Sigmoid colon (tissue), 7 donors: ENCODE measurements at places on chromosomes 2 and 18. TPM values are rescaled to one million over a fixed set of nuclear protein-coding genes. Genes with fewer than 3 reads are reported as not detected.

- no peak for DNase-seq
Observed at GRCh38 chr2:159922563-159922962, 124.6 kb upstream of the CD302 start.

CD8A gene
- 15.5 TPM for polyA plus RNA-seq

OTOF gene
- 0.32 TPM for polyA plus RNA-seq

HRH4 gene
- 0.01 TPM for polyA plus RNA-seq

DNA sequence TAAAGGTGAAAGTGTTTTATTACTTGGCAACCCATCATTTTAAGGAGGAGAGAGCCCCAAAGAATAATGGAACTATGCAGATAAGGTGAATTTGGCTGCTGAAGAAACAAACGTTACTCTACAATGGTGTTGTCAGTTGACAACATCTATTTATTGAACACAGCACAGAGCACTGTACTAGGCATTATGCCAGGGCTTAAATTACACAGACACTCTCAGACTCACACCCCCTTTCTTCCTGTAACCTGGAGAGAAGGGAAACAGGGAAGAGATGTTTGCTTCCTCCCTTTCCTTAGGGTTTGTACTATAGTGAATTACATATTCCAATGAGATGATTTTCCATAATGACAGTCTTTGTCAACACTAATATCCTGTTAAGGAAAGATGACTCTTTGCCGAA is 94.0 kb upstream of the ATP5MC3 start:
- no peak for DNase-seq

DNA sequence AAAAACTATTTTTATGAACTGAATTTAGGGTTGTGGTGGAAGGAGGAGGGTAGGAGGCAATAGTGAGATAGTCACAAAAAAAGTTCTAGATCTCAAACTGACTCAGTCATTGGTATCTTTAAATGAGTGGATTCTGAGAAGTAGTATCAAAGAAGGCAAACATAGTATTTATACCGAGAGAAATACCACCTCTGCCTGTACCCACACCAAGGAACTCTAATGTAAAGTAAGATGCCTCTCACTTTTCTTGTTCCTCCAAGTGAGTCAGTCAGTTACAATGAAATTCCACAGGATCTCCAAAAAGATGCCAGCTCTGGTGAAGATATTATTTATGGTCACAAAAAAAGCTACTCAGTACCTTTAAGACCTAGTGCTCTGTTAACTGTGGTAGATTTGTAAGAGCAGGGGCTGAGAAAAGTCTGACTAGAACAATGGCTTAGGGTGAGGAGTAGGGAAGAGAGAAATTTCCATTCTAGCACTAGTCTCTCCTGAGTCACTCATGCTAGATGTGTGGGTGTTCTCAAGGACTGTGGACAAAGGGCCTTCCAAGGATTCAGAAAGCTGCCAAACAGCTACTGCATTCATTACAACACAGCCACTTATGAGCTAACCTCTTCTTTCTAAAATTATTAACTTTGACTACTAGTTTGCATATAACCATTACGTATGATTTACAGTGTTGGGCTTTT is 36.3 kb downstream of the YWHAQ start:
- DNase-seq, result peak; percentile 75

ITGAV gene
- 15.4 TPM for polyA plus RNA-seq

DNA sequence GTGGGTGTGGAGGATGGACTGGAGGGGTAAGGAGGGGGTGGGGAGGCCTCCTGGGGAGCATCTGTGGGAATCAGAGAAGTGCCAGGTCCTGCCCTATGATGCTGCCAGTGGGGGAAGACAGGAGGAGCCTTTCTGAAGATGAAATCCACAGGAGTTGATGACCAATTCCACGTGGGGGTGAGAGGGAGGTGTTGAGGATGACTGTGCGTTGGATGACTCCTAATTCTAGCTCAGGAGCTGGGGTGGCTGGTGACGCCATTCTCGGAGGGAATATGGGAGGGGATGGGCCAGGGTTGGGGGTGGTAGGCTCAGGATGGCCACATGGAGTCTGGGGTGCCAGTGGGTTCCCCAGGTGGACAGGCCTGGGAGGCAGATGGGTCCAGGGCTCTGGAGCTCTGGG is 32.3 kb downstream of the EMX1 start:
- DNase-seq, result no peak

SERPINB11 gene
- polyA plus RNA-seq, result not detected

DNA sequence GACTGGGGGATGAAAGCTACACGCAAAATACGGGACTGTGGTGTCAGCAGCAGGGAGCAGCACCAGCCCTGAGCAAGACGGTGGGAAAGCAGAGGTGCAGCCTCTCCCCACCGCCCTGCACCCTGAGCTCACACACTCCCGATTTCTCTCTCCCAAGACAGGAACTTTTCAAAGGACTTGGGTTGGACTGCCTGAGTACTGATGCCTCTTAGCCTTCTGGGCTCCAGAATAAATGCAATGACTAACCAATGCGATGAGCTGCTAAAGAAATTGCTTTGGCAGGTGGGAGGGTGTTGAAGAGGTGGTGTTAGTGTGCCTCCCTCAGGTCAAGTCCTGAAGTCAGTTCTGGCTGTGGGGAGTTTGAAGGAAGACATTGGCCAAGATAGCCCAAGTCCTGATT is 9.6 kb downstream of the TRIM54 start:
- DNase-seq, result no peak

DNA sequence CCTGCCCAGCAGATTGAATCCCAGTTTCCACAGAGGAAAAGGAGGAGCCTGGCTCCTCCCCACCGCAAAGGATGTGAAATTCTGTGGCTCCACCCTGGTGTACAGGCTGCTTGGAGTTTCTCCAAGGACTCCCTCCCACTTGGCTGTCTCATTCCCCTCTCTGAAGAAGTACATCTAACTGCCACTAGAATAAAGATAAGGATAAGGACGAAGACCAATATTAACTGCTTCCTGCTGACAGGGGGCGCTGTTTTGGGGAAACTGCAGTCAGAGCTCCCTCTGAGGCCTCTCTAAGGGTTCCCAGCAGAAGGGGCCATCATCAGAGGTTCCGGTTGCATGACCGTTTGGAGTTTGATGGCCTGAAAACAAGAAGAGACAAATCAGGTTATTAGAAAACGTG is 790.9 kb downstream of the CPS1 start:
- no peak for DNase-seq

TMEM247 gene
- polyA plus RNA-seq, result not detected

DNA sequence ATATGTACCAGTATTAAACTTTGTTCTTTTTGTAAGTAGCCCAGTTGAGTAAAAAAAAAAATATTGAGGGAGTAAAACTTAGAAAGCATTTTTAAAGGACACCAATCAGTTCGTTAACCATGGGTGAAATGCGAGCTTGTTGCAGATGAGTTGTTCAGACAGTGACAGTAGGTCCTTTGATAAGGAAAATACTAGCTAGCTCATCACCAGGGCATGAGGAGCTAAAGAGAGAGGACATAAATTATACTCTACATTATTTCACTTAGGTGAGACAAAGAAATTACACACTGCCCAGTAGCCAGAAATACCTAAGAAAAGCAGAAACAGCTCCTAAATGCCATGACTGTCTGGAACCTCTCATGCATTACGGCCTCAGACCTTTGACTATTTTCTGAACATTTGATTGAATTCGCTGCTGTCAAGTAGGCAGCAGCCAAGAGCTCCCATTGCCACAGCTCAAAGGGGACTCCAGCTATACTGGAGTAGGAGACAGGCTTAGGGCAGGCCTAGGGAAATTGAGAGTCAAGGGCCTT is 2.6 kb upstream of the HNRNPLL start:
- no peak for DNase-seq

DNA sequence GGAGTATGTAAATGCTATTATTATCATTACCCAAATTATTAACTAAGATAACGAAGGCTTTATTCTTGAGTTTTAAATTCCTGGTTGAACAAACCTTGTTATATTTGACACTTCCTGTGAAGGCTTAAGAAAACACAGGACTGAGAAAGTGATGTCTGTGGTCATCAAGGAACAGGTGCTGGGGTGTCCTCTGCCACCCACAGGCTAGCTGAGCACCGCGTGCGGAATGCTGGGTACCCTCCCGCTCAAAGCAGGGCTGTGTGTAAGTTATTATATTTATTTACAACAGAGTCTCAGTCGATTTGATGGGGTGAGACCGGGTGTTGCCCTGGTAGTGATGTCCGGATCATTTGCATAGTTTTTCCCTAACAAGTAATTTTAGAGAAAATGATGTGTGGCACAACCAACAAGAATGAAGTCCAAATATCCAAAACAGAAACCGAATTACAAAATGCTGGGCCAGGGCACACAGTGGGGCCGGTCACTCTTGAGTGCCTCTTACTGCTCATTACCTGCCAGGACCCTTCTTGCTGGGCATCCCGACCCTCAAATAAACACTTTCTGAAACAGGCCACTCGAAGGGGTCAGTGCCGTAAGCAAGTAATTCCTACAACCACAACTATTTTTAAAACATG is 49.2 kb downstream of the TMEM18 start:
- no peak for DNase-seq

GRCh38 chr18:27582760-27583412 is 397.8 kb upstream of the CHST9 start:
- no peak for DNase-seq

- no peak for DNase-seq
Observed at GRCh38 chr2:75609334-75609689, 37.3 kb upstream of the MRPL19 start.

- no peak for DNase-seq
Observed at GRCh38 chr2:57962861-57963260, 83.7 kb upstream of the VRK2 start.

ALLC gene
- not detected for polyA plus RNA-seq

GRCh38 chr18:7414459-7414858 is 152.7 kb upstream of the PTPRM start:
- peak; percentile 76 for DNase-seq

DNA sequence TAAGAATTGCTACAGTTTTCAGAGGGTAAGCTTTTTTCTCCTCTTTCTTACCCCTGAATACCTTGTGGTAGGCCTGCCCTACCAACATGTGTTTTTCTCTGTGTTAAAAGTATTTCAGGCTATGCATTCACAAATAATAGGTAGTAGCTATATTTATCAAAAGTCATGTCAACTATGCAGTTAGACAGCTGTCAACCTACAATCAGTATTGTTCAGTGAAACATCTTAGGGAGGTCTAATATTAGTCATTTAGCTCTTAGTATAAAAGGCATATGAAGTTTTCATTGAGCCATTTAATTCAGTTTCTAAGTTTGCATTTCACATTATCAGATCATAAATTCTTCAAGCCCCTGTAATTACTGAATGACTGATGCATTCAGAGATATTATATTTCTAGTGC is 36.7 kb downstream of the XIRP2 start:
- DNase-seq, result no peak

CYP27A1 gene
- polyA plus RNA-seq, result 17.4 TPM

- DNase-seq, result no peak
Observed at GRCh38 chr2:122873951-122874350, 1118.5 kb downstream of the TSN start.

GRB14 gene
- polyA plus RNA-seq, result 0.46 TPM

GRCh38 chr2:105407946-105408743 is 9.3 kb upstream of the FHL2 start:
- DNase-seq, result no peak

GRCh38 chr2:148455791-148456190 is 188.8 kb upstream of the EPC2 start:
- no peak for DNase-seq

LRPPRC gene
- 22.2 TPM for polyA plus RNA-seq

- DNase-seq, result no peak
Observed at GRCh38 chr2:186484062-186484735, 1.9 kb upstream of the ZC3H15 start.

DNA sequence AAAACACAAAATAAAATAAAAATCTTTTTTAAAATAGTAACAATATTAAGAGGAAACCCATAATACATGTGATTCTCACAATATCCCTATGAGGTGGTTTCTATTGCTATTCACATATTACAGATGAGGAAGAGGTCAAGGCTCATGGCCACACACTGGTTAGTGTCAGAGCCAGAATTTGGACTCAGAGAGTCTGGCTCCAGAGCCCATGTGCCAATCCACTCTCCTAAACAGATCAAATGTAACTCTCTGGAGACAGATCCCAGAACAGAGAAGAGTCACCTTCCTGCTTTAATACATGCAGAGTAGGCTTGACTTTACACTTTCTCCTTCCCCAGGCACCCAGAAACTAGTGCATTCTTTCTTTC is 10.1 kb upstream of the SLC11A1 start:
- DNase-seq, result no peak

CCDC74B gene
- polyA plus RNA-seq, result 0.60 TPM

CHRNA1 gene
- polyA plus RNA-seq, result 1.2 TPM

- no peak for DNase-seq
Observed at GRCh38 chr2:97931118-97931857, 64.5 kb downstream of the TMEM131 start.

- no peak for DNase-seq
Observed at GRCh38 chr2:5022061-5022460, 670.1 kb upstream of the SOX11 start.

DNA sequence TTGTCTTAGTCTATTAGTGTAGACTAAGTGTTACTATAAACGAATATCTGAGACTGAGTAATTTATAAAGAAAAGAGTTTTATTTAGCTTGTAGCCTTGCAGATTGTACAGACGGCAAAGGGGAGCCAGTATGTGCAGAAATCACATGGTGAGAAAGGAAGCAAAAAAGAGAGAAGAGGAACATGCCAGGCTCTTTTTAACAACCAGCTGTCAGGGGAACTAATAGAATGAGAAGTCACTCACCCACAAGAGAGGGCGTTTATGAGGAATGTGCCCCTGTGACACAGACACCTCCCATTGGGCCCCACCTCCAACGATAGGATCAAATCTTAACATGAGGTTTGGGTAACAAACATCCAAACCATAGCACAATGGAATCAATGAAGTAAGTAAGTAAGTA is 20.6 kb upstream of the ZNF804A start:
- no peak for DNase-seq

DNA sequence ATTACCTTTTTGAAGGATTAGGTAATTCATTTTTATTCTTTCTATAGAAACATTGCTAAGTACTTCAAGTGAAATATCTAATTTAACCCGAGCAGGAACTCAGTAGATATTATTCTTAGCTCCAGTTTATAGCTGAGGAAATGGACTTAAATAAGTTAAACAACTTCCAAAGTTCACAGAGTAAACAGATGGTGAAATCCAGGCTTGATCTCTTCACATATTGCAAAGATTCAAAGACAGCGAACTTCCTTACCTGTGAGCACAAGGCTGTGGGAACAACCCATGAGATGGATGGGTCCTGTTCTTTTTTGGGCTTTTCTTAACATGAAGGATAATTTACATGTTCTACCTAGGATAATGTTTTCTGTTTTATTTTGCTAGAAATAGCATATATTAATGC is 439.0 kb downstream of the IRS1 start:
- DNase-seq, result no peak

- peak; percentile 86 for DNase-seq
Observed at GRCh38 chr2:23513872-23514793, 129.2 kb downstream of the KLHL29 start.

DNA sequence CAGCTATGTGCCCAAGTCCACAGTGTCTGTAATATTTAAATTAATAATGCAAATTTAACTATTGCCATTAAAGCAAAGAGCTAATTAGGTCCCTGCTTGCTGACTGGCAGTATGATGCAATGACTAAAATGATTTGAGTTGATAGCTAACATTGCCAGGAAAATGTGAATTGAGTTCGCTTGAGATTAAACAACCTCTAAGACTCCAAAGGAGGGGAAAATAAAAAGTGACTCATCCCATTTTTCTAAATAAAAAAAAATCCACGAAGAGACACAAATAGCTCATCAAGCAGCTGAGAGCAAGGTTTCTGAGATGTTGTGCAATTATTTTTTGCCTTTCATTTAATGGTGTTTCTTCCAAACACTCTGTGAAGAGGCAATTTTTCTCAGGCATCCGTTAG is 413.0 kb downstream of the MTX2 start:
- DNase-seq, result no peak
